ENCODE measurements at places on chromosomes 12 and 14.

GRCh38 chr12:19783547-19784444 is 344.5 kb downstream of the AEBP2 start:
- DNase-seq: no peak

GRCh38 chr12:57796996-57797395 is 14.4 kb downstream of the TSFM start:
- no peak for DNase-seq

- DNase-seq: no peak
Observed at GRCh38 chr12:25477217-25477616, 75.9 kb downstream of the LMNTD1 start.

GRCh38 chr12:118374909-118375308 is 1.4 kb upstream of the SUDS3 start:
- no peak for DNase-seq

All from activated CD4-positive, alpha-beta T cell treated with anti-CD3 and anti-CD28 coated beads, Interleukin-2, amount 50 U/mL, for 16 hours (primary cell).